ENCODE measurements at places on chromosomes 11 and 22.

- DNase-seq = no peak
Observed at GRCh38 chr22:47367993-47368945, 605.8 kb downstream of the TBC1D22A start.

GRCh38 chr22:28958611-28959010 lies 75.2 kb downstream of the ZNRF3 start:
- no peak for DNase-seq

DNA sequence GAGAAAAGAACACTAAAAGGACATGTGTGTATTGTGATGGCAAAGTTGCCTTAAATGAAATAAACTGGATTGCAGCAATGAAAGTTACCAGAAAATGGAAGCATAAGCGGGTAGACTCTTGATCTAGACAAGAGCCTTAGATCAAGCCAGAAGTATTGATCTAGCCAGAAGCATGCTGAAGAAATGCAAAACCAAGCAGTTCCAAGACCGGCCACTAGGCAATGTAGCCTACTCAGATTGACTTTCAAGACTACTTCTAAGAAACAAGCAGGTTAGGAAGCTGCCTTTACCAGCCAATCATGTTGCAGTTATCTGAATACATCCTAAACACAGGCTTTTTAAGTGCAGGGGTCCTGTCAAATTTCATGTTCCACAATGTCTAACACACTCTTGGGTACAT lies 54.6 kb downstream of the KCNA4 start:
- DNase-seq = no peak

- no peak for DNase-seq
Observed at GRCh38 chr11:111913997-111914396, 1.5 kb downstream of the HSPB2 start.

GRCh38 chr11:7605186-7605943 lies 67.9 kb downstream of the CYB5R2 start:
- no peak for DNase-seq
